ENCODE measurements at places on chromosomes 3 and 15.

GRCh38 chr3:172174513-172175253 lies 135.3 kb downstream of the FNDC3B start:
- DNase-seq: no peak

GRCh38 chr3:89560568-89560967 lies 453.1 kb downstream of the EPHA3 start:
- DNase-seq: no peak

DNA sequence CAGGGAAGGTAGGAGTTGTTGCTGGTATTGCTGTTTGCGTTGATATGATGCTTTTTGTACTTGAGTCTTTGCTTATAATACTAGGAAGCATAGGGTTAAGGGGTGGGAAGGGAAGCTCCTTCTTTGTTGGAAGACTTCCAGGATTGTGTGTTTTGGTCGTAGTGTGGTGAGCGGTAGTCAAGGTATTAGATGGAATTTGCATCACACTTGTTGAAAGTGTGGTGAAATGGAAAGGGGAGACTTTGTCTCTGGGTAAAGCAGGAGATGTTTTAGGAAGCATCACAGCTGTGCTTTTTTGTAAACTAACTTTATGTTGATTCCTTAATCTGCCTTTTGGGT lies 14.9 kb downstream of the IGSF10 start:
- no peak for DNase-seq

GRCh38 chr3:38026856-38027255 lies 2.6 kb downstream of the PLCD1 start:
- peak; percentile 35 for DNase-seq

DNA sequence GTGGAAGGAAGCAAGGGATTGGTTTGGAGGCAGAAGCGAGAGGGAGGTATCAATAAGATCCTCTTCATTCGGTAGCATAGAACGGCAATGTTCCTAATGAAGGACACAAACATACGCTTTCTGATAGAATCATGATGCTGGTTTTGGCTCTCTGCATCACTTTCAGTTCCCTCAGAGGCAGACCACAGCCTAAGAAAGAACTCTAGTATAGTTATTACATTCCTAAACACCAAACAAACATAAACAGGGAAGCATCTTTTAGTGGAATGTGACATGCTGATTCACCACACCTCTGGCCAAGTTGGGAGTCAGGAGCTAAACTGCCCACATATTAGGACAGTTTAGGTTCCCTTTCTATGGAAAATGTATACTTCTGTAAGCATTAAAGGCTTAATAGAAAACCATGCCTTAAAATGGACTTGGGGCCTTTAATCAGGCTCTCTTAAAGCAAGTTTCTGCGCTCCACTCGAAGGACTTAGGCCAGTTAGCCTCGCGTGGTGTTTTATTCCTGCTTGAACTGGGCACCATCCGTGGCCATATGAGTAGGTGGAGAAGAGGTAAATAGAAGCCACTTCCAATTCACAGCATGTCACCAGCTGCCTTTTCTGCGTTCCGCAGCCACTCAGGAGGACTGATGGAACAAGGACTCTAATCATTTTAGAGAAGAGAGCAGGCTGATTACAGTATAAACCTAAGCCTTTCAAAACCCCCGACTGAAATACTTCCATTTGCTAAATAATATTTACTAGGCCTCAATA lies 53.7 kb downstream of the CD47 start:
- no peak for DNase-seq

GRCh38 chr3:108119398-108120104 lies 28.7 kb upstream of the CD47 start:
- no peak for DNase-seq

DNA sequence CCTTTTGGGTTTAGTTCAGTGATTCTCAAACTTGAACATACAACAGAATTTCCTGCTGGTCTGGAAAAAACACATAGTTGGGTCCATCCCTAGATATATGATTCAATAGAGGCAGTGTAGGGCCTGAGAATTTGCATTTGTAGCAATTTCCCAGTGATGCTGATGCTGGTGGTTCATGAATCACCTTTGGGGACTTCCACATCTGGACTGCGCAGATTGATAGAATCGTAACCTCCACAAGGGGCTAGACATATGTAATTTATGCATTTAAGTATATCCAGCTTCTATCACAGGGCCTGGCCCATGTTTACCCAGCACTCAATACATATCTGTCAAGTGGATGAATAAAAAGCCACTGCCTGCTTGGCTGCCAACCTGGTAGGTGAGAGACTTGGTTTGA lies 33.8 kb upstream of the SUCLG2 start:
- DNase-seq: no peak

DNA sequence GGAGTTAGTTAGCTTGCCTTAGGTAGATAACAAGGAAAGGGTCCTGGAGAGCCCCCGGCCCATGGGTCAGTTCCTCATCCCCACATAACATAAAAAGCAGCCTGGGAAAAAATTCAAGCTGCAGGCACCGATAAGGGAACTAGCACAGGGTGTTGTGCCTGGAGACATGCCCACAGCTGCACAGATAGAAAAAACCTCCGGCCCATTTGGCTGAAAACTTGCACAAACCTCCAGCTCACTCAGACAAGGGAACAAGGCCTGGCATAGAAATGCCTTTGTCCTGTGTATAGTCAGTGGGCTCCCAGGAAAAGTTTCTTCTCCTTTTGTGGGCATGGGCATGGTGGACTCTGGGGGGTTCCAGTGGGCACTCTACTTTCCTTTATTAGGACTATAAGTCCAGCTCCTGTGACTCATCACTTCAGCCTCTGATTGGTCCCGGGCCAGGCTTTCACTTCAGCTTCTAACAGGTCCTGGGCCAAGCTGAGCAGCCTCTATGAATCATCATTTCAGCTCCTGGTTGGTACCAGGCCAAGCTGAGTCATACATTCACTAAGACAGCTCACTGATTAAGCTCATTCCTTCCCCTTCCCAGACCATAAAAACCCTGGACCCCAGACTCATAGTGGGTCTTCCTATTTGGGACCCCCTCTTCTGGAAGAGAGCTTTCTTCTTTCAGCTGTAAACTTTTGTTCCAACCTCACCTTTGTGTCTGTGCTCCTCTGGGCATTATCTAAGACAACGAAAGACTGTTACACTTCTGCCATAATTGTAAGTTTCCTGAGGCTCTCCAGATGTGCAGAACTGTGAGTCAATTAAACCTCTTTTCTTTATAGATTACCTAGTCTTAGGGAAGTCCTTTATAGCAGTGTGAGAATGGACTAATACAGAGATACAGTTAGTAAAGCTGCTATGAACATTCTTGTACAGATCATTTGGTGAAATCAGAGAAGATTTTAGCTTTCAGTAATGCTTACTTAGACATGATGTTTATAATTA lies 348.0 kb upstream of the DPPA4 start:
- DNase-seq: no peak

DNA sequence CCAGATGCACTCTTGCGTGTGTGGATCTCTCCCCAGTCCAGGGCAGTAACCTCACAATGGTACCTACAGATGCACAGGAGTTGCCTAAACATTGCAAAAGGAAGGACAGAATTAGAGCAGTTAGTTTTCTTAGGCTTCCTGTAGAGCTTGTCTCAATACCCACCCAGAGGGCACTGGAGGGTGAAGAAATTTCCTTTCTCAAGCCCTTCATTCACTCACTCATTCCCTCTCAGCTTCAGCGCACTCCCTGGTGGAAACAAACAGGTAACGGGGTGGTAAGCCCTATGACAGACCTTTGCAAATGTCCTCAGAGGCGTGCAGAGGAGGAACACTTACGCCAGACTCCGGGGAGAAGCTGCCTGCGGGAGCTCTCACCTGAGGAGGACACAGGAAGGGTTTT lies 267.4 kb upstream of the HES1 start:
- no peak for DNase-seq

DNA sequence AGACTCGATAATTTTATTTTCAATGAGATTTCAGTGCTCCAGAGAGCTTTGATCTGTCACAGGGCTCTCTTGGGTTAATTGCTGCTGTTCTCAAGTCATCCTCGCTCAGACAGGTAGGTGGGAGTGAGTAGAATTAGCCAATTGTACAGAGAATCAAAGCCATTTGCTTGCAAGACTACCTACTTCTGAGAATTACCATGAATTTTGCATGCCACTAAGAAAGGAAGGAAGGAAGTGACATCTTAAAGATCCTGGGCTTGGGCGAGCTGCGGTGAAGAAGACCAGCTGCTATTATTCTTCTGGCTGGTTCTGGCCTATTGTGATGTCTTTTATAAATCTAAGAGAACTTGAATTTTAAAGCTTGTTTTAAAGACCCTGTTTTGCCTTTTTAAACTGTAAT lies 154.1 kb upstream of the LPP start:
- no peak for DNase-seq

- no peak for DNase-seq
Measured at GRCh38 chr3:14524920-14525660, 15.1 kb downstream of the GRIP2 start.

DNA sequence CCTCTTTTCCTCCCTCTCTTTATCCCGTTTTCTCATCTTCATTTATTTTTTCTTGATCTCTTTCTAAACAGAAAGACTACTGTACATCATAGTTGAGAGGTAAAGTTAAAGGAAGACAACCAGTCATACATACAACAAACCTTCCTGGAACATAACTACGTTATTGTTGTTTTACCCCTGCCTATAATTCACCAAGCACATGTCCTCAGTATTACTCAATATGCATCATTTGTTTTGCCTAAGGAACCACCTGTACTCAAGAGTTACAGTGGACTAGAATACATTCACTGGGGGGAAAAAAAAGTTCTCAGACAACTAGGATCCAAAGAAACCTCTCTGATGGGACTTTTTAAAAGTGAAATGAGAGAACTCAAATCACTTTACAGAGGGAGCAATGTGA lies 344.7 kb upstream of the RBMS3 start:
- no peak for DNase-seq

- peak; percentile 86 for DNase-seq
Measured at GRCh38 chr15:77541421-77542181, 91.1 kb downstream of the LINGO1 start.

DNA sequence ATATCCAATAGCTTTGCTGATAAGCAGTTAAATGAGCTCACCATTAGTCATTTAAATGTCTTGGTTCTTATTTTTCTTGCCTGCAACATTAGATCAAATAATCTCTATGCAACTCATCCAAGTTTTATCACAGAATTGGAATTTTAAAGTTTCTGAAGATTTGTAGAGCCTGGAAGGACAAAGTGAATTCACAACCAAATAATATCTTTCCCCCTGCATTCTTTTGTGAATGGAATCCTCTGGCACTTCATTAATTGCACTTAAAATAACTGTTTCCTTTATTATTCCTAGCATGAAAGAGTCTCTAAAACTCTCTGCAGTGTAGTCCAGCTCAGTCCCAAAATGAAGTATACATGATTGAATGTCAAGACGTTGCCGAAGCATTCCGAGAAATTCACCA lies 345.6 kb upstream of the TGFBR2 start:
- DNase-seq: no peak

DNA sequence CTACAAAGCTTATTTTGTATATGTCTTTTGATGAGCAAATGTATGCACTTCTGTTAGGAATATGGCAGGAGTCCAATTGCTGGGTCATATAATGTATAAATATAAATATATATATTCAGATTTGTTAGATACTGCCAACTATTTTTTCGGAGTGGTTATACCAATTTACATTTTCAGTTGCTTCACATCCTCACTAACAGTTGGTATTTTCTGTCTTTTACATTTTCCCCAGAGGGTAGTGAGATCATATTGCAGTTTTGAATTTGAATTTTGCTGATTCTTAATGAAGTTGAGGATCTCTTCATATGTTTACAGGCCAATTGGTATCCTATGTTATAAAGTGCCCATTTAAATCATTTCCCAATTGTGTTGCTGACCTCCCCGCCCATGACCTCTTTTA lies 139.0 kb upstream of the KCNMB2 start:
- no peak for DNase-seq

- no peak for DNase-seq
Measured at GRCh38 chr15:35557544-35557943, 11.6 kb upstream of the DPH6 start.

- DNase-seq: no peak
Measured at GRCh38 chr15:90015749-90016148, 14.6 kb downstream of the ZNF710 start.

DNA sequence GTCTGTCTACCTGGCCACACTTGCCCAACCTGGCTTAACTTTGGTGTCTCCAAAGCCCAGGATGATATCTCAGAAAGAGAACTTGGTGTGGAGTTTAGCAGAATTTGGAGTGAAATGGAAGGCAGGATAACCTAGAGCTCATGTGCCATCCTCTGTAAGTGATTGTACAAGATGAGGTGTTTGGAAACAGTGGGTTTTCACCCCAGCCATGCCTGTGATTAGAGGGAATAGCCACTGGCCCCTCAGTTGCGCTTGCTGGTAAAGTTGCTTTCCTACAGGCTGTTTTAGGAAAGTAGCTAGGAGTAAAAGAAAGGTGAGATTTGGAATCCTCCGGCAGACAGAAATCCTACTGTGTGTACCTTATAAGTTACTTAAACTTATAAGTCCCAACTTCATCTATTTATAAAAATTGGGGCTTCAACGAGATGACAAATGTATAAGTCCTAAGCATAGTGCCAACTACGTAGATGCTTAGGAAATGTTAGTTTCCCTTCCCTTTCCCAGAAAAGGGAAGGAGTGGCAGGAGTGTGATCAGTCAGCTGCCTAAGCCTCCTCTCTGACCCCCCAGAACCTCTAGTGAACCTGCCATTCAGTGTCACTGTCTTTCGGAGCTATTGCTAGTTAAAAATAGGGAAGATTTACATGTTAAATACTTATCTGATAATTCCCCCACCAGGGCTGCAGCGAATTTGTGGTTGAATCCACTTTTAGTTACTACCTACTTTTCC lies 13.4 kb upstream of the BMF start:
- no peak for DNase-seq

GRCh38 chr3:112230033-112230432 lies 64.0 kb downstream of the SLC9C1 start:
- no peak for DNase-seq

Measured in left hindlimb (tissue), 1 donor.